ENCODE measurements at places on chromosomes 12 and 14.

GRCh38 chr14:38743966-38744584, 359.0 kb downstream of the SEC23A start:
- DNase-seq, result no peak

- no peak for DNase-seq
These were observed 77.6 kb downstream of the SLC2A13 start for GRCh38 chr12:40028296-40028695.

DNA sequence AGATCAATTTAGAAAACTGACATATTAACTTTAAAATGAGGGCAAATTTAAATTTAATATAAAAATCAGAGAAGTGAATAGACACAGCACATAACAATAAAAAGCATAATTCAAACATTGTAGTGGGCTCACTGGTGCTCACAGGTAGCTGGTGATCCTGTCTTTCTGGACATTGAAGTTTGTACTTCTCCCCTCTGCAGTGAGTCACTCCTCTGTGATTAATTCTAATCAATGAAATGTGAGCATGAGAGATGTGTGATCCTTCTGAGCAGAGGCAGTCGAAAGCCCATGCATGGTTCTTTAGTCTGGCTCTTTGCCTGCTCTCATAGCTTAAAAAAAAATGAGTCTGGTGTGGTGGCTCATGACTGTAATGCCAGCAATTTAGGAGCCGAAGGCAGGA, 59.0 kb upstream of the RERGL start:
- DNase-seq, result no peak

DNA sequence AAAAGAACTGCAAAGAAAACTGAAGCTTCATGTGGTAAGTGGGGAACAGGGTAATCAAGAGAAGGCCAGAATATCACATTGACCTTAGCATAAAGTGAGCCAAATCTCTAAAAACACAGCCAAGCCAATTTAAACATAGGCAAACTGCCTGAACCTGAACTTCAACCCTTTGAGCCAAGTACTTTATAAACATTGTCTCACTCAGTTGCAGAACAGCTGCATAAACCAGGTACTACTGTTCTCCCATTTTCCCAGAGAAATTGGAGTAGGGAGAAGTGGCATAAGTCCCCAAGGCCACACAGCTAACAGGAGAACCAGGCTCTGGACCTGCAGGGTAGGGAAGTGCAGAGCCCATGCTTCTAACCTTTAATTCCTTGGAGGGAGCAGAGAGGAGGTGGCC, 30.4 kb upstream of the FKBP4 start:
- DNase-seq, result no peak

GRCh38 chr12:113271853-113272561, 50.7 kb downstream of the TPCN1 start:
- no peak for DNase-seq

DNA sequence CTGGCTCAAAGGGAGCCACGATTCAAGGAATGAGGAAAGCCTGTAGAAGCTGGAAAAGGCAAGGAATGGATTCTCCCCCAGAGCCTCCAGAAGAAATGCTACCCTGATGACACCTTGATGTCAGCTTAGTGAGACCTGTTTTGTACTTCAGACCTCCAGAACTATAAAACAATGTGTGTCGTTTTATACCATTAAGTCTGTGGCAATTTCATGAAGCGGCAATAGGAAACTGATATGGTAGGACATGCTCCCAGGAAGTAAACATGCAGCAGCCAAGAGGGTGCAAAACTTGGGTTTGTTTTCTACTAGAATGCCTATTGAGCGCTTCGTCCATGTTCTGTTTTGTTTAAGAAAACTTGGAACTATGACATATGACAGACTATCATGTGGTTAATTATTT, 2.5 kb upstream of the APOBEC1 start:
- no peak for DNase-seq

GRCh38 chr14:72788255-72788654, 105.6 kb downstream of the DPF3 start:
- no peak for DNase-seq

GRCh38 chr14:87030197-87030596, 962.8 kb downstream of the GALC start:
- no peak for DNase-seq

DNA sequence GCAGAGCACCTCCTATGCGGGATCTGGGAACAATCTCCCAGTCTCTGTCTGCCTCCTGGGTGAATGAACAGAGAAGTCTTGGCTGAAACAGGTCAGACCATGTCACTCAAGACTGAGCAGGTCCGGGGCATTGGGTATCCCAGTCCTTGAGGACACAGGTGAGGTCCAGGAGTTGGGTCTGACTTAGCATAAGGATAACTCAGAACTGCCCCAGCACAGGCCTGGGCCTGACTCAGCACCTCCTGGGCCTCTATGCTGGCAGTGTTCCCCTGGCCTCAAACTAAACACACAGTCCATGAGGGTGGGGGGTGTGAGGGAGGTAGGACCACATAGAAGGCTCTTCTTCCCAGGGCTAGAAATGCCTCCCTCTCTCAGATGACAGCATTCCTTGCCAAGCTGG, 1.5 kb upstream of the SDR9C7 start:
- DNase-seq, result no peak

DNA sequence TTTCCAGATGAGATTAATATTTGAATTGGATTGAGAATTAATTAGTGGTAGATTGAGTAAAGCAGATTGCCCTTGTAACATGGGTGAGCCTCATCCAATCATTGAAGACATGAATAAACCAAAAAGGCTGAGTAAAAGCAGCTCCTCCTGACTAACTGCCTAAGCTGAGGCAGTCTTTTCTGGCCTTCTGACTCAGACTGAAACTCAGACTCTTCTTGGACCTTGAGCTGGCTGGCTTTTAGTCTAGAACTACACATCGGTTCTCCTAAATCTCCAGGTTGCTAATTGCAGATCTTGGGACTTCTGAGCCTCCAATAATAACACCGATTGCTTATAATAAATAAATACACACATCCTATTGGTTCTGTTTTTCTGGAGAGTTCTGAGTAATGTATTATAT, 24.0 kb downstream of the FKBP11 start:
- DNase-seq, result no peak

Data from NCI-H2171 (cell line).